ENCODE measurements at places on chromosomes 2 and 18. TPM values are rescaled to one million over a fixed set of nuclear protein-coding genes. Genes with fewer than 3 reads are reported as not detected.

Gene CHRNG
- not detected for total RNA-seq

- DNase-seq, result no peak
Measured at GRCh38 chr2:11703700-11704099, 33.7 kb upstream of the NTSR2 start.

Gene TTN
- total RNA-seq, result 0.59 TPM

Gene FHOD3
- total RNA-seq, result 7.0 TPM

- DNase-seq, result no peak
Measured at GRCh38 chr2:219254590-219255201, 978 bp upstream of the TUBA4A start.

Gene MDH1
- 317 TPM for total RNA-seq

GRCh38 chr2:133986881-133987795, 266.7 kb upstream of the MGAT5 start:
- DNase-seq, result no peak

Gene BOLL
- total RNA-seq, result not detected

Gene KLHL41
- total RNA-seq, result not detected

Gene MAP2
- total RNA-seq, result 0.87 TPM

DNA sequence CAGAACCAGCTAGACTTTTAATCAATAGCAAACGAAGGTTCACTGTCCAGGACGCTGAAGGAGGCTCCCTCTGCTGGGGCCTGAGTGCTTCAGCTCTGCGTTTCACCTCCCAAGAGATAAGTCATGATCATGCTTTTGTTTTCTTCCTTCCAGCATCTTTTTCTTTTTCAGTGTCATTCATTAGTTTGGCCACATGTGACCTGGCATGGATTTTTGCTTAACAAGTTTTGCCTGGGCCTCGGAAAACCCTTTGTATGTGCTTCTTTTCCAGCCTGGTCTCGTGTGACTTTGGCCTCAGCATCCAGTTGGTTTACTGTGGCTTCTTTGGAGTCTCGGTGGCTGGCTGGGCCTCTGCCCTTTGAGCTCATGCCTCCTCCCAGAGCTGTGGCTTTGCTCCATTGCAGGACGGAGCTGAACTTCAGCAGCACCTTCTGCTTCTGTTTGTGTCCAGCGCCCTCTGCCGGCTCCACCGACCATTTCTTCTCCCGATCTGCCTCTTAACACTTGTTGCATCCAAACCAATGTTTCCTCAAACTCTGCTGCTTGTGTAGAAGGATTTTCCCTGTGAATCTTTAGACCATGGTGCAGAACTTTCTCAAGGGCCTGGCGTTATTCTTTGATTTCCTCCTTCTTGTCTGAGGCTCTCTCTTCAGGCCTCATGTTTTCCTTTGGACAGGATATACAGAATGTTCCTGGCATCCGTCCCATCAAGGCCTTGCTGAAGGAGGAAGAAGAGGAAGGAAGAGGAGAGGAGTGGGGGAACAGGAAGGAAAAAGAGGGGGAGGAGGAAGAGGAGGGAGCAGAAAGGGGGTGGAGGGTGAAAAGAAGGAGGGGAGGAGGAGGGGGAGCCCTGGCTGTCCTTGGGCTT, 23.6 kb upstream of the HES6 start:
- DNase-seq, result peak; percentile 94

- DNase-seq, result no peak
Measured at GRCh38 chr2:88489181-88489580, 36.7 kb upstream of the FOXI3 start.

Gene PCARE
- not detected for total RNA-seq

- DNase-seq, result no peak
Measured at GRCh38 chr2:134282629-134283400, 28.9 kb downstream of the MGAT5 start.

DNA sequence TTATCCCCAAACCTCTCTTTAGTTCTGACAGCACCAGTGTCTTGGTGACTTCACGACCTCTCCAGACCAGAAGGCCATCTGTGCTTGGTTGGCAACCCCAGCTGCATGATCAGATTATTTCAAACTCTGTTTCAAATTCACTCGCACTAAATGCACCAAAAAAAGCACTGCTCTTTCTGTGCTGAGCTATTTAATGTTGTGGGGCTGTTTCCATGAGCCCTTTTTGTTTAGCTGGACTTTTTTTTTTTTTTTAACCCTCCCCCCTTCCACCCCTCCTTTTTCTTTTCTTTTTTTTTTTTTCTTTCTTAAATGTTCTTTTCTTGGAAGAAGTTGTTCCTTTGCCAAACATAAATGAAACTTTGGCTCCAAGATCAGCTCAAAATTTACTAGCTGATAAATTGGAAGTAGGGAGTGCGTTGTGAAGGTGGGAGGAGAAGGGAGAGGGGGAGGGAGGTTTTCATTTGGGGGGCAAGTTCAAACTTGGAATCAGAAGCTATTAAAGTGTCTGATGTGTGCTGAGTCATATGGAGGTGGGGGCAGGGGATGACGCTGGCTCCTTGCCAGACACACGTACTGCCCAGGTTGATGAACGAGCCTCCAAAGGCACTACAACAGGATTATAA, 543.0 kb upstream of the TNP1 start:
- DNase-seq, result no peak
